ENCODE measurements at places on chromosomes 13 and 19. TPM values are rescaled to one million over a fixed set of nuclear protein-coding genes. Genes with fewer than 3 reads are reported as not detected.

Gene STOML3
- total RNA-seq = not detected

Gene UCHL3
- 15.6 TPM for total RNA-seq

- DNase-seq = no peak
Observed at GRCh38 chr13:101398191-101398590, 18.1 kb downstream of the NALCN start.

DNA sequence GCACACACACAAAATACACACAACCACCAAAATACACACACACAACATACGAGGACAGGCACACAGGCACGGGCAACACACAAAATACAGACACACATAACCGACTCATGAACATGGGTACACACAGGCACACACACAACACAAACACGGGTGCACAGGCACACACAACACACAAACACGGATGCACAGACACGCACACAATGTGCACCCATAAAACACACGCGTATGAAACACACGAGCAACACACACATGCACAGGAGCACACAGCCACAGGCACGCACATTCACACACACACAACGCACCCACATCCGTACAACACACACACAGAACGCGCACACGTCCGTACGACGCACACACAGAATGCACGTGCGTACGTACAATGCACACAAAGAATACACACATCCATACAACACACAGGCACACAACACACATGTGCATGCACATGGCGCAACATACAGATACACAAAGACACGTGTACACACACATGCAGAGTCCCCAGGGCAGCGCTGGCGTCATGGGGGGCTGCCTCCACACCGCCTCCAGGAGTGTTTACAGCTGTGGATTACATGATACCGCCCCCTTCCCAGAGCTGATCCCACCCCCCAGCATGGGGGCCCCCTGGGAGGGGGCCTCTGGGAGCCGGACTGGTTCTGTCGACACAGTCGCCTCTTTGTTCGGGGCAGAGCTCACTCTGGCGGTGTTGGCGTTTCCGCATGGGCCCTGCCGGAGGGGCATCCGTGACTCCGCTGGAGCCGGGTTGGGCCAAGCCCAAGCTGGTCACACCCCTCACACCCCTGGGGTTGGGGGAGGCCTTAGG, 2.9 kb downstream of the SBNO2 start:
- DNase-seq = no peak

- DNase-seq = no peak
Observed at GRCh38 chr19:16042533-16043085, 33.7 kb upstream of the TPM4 start.
